ENCODE measurements at places on chromosomes 2 and 18.

- DNase-seq: no peak
Measured at GRCh38 chr2:17877811-17878280, 621 bp upstream of the KCNS3 start.

DNA sequence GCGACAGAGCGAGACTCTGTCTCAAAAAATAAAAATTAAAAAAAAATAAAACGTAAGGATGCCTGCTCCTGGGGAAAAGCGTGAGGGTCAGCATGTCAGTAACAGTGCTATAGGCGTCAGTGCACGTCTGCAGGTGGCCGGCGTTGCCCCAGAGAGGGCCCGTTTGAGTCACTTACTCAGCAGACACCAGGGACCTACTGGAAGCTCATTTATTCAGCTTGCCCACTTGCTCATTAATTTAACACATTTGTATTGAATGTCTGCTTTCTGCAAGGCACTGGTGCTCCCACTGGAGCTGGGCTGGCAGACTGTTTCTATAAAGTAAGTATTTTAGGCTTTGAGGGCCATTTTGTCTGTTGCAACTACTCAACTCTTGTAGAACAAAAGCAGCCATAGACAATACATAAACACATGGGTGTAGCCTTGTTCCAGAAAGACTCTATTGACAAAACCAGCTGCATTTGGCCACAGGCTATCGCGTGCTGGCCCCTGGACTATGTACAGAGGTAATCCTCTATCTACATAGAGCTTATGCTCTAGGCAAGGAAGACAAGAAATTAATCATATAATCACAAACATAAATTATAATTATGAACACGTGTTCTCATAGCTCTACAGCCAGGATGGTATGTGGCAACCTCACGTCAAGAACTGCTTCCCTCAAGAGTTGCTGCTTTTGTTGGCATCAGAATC, 73.2 kb downstream of the KLHL29 start:
- DNase-seq: no peak

DNA sequence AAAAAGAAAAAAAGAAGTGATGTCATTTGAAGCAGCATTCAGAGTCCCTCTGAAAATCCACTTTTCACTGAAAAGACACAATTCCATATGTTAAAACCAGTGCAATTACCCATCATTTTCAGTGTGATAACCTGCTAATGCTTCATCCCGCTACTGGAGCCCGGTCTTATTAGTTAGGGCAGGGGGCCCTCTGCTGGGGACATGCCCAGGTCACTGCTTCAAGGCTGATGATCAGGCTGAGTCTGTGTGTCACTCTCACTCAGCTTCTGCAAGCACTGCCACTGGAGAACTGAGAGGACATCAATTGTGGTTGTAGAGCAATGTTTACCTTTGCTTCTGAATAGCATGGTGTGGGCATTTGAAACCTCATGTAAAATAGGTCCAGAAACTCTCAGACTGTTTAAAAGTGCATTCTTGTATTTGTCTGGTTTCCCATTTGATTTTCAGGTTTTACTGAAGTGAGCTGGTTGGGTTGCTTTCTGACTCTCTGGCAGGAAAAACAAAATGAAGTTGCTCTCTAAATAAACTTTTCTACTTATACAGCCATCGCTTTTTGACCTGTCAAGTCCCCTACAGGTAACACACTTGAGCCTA, 49.2 kb upstream of the NXPH2 start:
- DNase-seq: peak; percentile 12

GRCh38 chr2:100071335-100072043, 70.9 kb downstream of the AFF3 start:
- peak; percentile 21 for DNase-seq

DNA sequence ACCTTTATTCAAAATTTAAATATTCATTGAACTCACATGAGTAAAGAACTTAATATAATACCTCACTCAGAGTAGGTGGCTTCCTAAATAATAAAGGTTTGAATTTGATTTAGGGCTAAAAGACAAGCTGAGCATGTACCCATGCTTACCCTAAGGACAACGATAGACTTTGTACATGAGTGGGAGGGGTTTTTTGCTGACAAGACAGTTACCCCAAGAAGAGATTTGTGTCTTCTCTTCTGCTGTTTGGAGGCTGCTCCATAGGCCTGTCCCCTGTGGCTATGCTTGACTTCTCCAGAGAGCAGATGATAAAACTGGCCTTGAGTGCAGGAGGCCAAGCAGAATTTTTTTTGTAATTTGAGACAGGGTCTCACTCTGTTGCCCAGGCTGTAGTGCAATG, 383.9 kb downstream of the TMEM182 start:
- DNase-seq: no peak

- DNase-seq: no peak
Measured at GRCh38 chr2:132757676-132758075, 87.7 kb upstream of the LYPD1 start.

GRCh38 chr2:203567691-203568090, 32.6 kb upstream of the RAPH1 start:
- no peak for DNase-seq

- DNase-seq: no peak
Measured at GRCh38 chr2:143515318-143515717, 386.1 kb downstream of the ARHGAP15 start.

DNA sequence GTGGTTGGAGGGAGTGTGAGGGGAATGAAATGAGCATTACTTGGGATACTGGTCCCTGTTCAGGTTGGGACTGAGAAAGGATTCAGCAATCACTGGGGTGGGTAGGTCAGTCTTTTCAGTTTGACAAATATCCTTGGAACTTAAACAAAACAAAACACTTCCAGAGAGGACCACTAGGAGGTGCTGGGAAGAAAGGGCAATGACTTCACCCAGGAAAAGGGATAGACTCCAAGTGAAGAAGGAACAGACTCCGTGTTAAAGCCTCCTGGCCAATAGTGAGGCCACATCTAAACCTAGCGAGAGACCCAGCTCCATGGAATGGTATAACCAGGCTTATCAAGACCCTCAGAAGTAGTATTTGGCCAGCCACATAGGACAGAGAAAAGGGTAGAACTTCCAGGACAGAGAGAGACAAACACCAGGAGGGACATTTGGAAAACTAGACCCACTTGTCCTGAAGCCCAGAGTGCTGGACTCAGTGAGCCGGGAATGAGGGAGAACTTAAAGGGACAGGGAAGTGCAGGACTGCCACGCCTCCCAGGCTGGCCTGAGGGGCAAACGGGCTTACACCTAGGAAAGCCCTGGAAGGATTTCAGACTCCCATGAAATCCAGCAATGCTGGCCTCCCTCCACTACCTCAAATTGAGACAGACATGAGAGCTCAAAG, 19.6 kb upstream of the KCNG3 start:
- DNase-seq: peak; percentile 30

GRCh38 chr2:96887493-96888012, 17.7 kb upstream of the SEMA4C start:
- DNase-seq: no peak

GRCh38 chr2:19722531-19722971, 179.2 kb downstream of the TTC32 start:
- no peak for DNase-seq

GRCh38 chr18:71105994-71106546, 817.2 kb downstream of the SOCS6 start:
- DNase-seq: no peak

- no peak for DNase-seq
Measured at GRCh38 chr18:70028734-70029133, 81.1 kb upstream of the CD226 start.

DNA sequence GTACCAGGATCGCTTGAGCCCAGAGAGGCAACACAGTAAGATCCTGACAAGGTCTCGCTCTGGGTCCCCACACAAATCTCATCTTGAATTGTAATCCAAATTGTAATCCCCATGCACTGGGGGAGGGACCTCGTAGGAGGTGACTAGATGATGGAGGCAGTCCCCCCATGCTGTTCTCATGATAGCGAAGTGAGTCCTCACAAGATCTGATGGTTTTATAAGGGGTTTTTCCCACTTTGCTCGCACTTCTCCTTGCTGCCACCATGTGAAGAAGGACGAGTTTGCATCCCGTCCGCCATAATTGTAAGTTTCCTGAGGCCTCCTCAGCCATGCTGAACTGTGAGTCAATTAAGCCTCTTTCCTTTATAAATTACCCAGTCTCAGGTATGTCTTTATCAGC, 46.0 kb upstream of the SERTAD2 start:
- DNase-seq: no peak
